ENCODE measurements at places on chromosomes 1 and 21. TPM values are rescaled to one million over a fixed set of nuclear protein-coding genes. Genes with fewer than 3 reads are reported as not detected.

DNA sequence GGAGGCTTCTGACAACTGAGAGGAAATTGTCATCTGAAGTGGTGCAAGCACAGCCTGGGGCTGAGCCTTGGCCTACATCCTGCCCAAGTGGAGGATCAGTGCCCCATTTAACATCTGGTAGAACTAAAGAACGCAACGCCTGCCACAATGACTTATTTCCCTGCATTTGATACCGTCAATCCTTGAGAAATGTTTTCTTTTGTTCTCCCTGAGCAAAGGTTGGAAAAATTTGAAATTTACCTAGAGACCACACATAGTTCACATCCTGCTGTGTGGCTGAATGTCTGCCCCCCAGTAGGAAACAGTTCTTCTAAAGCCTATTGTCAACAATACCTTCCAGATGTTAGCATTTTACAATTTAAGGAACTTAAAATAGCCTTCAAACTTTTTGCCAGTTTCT lies 5.6 kb upstream of the RGS4 start:
- no peak for DNase-seq

AK5 gene
- 1.1 TPM for polyA plus RNA-seq

USH2A gene
- 0.06 TPM for polyA plus RNA-seq

DNA sequence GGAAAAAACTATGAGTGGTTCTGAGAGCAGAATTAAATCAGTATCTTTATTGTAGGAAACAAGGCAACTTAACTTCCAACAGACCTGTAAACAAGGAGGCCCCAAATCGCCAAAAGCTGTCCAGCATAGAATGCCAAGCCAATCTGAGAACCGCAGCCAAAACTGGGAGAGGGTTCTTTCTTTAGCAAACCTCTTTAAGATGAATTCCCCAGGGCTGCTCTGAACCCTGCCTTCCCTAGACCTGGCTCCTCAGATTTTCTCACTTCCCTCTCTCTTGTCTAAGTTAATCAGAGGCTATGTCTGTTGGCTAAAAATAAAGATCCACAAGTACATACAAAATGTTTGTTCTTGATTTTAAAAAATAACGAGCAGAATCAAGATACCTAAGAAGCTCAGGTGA lies 141.4 kb downstream of the SMYD3 start:
- no peak for DNase-seq

KIF14 gene
- polyA plus RNA-seq, result 13.7 TPM

DNA sequence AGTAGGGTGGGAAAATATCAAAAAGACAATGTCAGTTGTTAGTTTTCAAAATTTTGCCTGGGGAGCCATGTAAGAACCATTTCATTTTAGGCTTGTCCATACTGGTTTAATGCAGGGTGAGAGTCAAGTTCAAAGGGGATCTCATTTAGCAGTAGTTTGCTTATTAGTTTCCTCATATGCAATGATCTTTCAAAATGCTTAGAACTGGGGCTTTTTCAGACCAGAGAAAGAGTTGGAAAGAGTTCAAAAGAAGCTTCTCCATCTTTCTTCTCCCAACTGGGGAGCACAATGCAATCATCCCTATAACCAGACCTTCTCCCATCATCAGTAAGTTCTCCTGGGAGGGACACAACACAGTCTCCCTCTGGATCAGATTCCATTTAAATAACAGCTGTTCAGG lies 16.5 kb upstream of the SLC30A1 start:
- DNase-seq, result no peak

OR6N2 gene
- polyA plus RNA-seq, result not detected

DNA sequence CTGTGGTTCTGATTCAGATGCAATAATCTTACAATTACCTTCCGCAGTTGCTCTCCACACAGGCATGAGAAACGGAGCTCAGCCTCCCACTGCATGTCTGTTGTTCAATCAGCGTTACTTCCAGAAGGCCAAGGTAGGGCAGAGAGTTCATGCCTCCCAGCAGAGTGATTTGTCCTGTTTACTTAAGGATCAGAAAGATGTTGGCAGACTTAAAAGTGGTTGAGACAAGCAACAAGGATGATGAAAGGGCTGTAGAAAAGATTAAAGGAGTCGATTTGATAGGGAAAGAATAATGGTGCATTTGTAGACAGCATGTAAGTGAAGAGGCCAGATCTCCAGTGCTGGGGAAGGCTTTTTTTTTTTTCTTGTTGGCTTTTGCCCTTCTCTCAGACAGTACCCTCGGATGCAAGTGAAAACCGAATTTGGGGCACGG lies 26.6 kb downstream of the ARMH1 start:
- peak; percentile 14 for DNase-seq

DNA sequence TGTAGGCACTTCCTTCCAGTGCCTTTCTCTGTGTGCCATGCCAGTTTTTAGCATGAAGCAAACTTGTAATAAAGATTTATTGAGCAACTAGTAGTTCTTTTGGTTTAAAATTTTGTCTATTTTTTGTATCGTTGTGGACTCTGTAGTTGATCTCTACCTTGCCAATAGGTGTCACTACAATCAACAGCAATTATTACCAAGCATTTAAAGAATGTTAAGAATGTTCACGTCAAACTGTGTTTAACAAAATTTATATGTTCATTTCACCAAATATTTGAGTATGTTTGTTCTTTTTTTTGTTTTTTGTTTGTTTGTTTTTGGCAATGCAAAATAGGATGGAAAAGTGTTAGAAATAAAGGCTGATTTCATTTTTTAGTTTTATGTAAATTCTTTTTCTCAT lies 208.1 kb downstream of the PATJ start:
- DNase-seq, result no peak

DNA sequence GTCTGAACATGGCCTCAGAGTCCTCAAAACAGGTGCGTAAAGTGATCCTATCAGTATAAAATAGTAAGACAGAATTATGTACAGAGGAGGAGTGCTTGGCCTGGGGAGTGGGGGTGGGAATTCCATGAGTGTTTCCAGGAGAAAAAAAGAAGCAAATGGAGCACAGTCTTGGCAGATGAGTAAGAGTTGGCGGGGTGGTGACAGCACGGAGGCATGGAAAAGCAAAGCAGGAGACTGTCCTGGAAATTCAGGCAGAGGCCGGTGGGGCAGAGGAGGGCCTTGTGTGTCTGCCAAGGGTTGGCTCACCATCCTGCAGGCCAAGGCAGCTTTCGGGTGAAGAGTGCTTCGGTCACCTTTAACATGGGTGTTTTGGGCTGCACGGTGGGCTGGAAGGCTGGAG lies 63.4 kb downstream of the OPTC start:
- DNase-seq, result peak; percentile 43

FRRS1 gene
- 12.8 TPM for polyA plus RNA-seq

- DNase-seq, result no peak
These were observed 104.4 kb upstream of the DPT start for GRCh38 chr1:168833362-168833761.

DNA sequence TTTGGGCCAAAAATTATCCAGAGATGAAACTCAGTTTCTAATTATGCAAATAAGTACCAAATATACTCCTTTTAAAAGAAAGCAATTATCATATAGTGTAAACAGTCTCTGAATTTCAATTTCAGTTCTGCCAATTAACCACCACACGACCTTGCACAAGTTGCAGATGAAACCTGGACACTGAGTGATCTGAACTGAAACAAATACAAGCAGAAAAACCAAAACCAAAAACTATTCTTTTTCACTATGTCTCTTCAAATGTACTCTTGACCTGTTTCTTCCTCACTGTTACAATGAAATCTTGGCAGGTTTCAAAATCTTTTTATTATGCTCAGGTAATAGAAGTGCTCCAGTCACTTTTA lies 79.2 kb downstream of the TYW3 start:
- DNase-seq, result no peak
